Caco-2 (cell line): ENCODE measurements at places on chromosomes 7 and 10. TPM values are rescaled to one million over a fixed set of nuclear protein-coding genes. Genes with fewer than 3 reads are reported as not detected.

- DNase-seq = no peak
- no peaks in the 10 kb centered on the region for H3K4me1 ChIP-seq
- H3K4me3 ChIP-seq = no peak overlapping the region
- H3K36me3 ChIP-seq = peaks cover 3% of the 10 kb centered on the region; the same call in 1 of the 2 replicates
Measured at GRCh38 chr7:66731986-66732385, 8.5 kb upstream of the RABGEF1 start.

- H3K27me3 ChIP-seq = no peaks in the 10 kb centered on the region; the same call in 1 of the 2 replicates
- H3K27ac ChIP-seq = no peak overlapping the region
- H3K4me1 ChIP-seq = no peaks in the 10 kb centered on the region
Measured at GRCh38 chr10:126611303-126611702, 59.2 kb downstream of the C10orf90 start.

DNA sequence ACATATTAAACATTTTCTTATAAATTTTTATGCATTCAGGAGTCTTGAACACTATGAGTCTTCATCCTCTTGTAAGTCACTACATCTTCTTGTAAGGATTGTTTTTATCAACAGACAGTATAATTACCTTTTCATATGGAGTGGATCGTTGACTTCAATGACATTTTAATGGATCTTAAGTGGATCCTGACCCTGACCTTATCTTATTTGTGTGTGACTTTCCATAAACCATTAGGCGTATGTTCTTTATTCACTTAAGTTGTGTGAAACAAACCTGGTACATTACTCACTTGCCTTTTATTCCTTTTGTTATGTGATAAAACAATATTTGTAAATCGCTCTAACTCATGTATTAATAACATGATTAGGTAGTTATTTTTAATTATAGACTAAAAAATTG, 18.5 kb upstream of the SEMA3C start:
- no peak overlapping the region for H3K4me3 ChIP-seq
- no peaks in the 10 kb centered on the region for H3K36me3 ChIP-seq
- no peak for DNase-seq
- no peaks in the 10 kb centered on the region for H3K27me3 ChIP-seq

- no peak for DNase-seq
- H3K4me3 ChIP-seq = no peak overlapping the region
- H3K36me3 ChIP-seq = no peaks in the 10 kb centered on the region
Measured at GRCh38 chr10:6558759-6559461, 21.2 kb downstream of the PRKCQ start.

- no peak overlapping the region for H3K27ac ChIP-seq
- no peaks in the 10 kb centered on the region for H3K27me3 ChIP-seq
- no peaks in the 10 kb centered on the region for H3K36me3 ChIP-seq
- no peak for DNase-seq
Measured at GRCh38 chr7:40541336-40541735, 406.5 kb downstream of the SUGCT start.

GRCh38 chr7:137213744-137214143, 129.8 kb downstream of the PTN start:
- no peak overlapping the region for H3K4me3 ChIP-seq
- H3K27ac ChIP-seq = no peak overlapping the region
- no peaks in the 10 kb centered on the region for H3K27me3 ChIP-seq
- H3K36me3 ChIP-seq = no peaks in the 10 kb centered on the region

Gene AFAP1L2
- total RNA-seq = 2.3 and 2.6 TPM in 2 replicates

- H3K4me3 ChIP-seq = no peak overlapping the region
- no peaks in the 10 kb centered on the region for H3K27me3 ChIP-seq
- DNase-seq = no peak
- H3K4me1 ChIP-seq = no peaks in the 10 kb centered on the region
Measured at GRCh38 chr7:70723339-70723738, 408.6 kb upstream of the GALNT17 start.

DNA sequence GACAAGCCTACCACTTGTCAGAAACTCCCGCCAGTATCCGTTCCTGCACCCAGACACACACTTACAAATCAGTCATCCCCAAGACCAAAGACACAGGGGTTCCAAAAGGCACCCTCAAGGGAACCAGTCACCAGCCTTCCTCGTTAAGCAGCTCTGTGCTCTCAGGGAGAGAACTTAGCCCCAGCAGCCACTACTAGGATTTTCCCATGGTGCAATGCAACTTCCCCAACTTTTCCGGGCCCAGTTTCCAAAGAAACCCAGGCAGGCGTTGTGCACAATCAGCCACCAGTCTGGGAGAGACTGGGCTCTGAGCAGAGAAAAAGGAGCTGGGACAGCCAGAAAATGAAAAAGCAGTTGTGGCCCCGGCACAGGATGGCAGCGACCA, 1.2 kb downstream of the DLG5 start:
- H3K36me3 ChIP-seq = no peaks in the 10 kb centered on the region; the same call in 1 of the 2 replicates
- peak overlapping the region; percentile 93 for H3K4me3 ChIP-seq
- H3K4me1 ChIP-seq = peaks cover 28% of the 10 kb centered on the region
- DNase-seq = no peak

Gene IRF5
- total RNA-seq = 1.2 and 1.8 TPM in 2 replicates

DNA sequence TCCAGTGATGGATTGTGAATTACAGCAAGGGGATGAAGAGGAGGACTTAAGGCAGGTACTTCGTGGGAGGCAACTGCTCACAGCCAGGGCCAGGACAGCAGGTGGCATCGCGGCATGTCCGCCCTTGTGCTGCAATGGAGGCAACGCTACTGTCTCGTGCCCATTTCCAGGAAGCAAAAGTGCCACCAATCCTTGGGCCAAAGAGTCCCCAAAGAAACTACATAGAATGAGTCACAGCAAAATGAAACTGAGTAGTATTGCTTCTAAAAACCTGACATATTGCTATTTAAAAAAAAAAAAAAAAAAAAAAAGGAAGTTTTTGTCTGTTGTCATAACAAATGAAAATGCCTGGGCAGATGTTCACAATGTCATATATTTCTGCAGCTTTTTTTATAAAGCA, 46.6 kb downstream of the RSU1 start:
- no peaks in the 10 kb centered on the region for H3K27me3 ChIP-seq
- no peak overlapping the region for H3K27ac ChIP-seq
- H3K4me1 ChIP-seq = peaks cover 8% of the 10 kb centered on the region; the same call in 1 of the 2 replicates

Gene CLRN3
- 0.93 and 1.1 TPM in 2 replicates for total RNA-seq

DNA sequence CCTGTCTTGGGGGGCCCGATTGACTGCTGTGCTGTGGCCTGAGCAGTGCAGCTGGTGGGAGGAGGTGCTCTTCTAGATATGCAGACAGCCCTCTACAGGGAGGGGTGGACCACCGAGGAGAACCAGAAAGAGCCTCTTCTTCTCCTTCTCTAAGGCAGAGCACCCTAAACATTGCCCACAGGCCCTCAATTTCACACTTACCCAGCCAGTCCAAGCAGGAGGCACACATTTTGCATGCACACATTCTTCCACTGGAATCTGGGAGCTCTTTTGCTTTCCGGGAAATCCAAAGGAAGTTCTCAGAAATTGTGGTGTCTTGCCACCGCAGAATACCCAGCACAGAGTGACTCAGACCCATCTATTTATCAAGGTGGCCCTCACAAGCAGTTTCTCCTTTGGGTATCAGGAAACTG, 45.8 kb downstream of the EEPD1 start:
- 0 out of 2 replicates have a peak, but pooled peaks cover 7% of the 10 kb centered on the region for H3K4me1 ChIP-seq
- H3K27ac ChIP-seq = no peak overlapping the region
- H3K36me3 ChIP-seq = no peaks in the 10 kb centered on the region
- no peak overlapping the region for H3K4me3 ChIP-seq
- no peaks in the 10 kb centered on the region for H3K27me3 ChIP-seq

DNA sequence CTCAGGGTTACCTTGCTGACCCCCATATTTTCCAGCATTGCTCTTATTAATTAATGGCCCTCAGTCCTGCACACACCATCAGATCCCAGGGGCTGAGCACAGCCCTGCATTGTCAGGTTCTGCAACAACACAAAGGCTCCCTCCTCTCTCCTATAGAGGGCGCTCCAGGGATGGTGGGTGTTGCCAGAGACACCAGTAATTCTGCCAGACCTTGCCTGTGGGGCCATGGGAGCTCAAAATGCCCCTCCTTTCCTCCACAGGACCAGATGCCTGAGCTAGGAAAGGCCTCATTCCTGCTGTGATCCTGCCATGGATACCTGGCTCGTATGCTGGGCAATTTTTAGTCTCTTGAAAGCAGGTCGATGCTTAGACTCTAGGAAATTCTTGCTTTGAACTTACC, 42.8 kb upstream of the PRSS58 start:
- H3K27me3 ChIP-seq = no peaks in the 10 kb centered on the region; the same call in 1 of the 2 replicates
- no peak overlapping the region for H3K27ac ChIP-seq
- no peaks in the 10 kb centered on the region for H3K36me3 ChIP-seq
- H3K4me1 ChIP-seq = no peaks in the 10 kb centered on the region
- no peak for DNase-seq

Gene NPSR1
- not detected in 2 replicates for total RNA-seq

Gene FEZF1
- not detected in 2 replicates for total RNA-seq

- no peak overlapping the region for H3K4me3 ChIP-seq
- H3K27me3 ChIP-seq = no peaks in the 10 kb centered on the region
- DNase-seq = no peak
- no peak overlapping the region for H3K27ac ChIP-seq
- H3K36me3 ChIP-seq = no peaks in the 10 kb centered on the region
- H3K4me1 ChIP-seq = peaks cover 32% of the 10 kb centered on the region
Measured at GRCh38 chr7:100893318-100893895, 2.3 kb downstream of the ACHE start.

DNA sequence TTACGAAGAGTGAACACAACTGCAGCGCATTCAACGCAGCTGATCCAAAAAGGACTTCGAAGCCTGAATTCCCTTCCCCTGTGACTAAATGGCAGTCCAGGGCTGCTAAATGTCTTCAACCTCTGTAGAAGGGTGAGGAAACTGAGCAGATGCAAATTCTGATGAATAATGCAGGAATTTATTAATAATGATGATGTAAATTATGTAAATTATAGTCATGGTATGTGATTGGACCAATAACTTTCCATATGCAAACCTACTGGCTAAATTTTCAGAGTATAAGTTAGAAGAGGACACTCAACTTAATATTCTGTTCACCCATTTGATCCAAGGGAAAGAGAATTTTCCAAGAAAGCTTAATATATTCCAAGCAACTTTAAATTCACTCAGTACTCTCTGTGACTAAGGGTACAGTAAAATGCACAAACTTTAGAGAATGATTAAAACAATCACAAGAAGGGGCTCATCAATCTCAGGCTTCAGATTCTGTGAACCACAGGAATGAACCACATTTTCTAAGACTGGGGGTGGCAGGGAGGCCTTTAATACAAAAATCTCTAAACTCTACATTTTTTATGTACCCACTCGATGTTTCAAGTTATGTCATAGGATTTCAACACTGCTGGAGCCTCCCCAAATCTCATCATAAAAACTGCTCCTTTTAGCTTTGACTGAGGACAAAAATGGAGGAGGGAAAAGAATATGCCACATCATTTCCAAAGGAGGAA, 3.5 kb downstream of the FGFR2 start:
- H3K27ac ChIP-seq = no peak overlapping the region
- H3K4me3 ChIP-seq = no peak overlapping the region
- peaks cover 36% of the 10 kb centered on the region for H3K4me1 ChIP-seq
- no peaks in the 10 kb centered on the region for H3K27me3 ChIP-seq
- DNase-seq = no peak

GRCh38 chr10:93431361-93431760, 50.8 kb downstream of the MYOF start:
- peaks cover 17% of the 10 kb centered on the region for H3K4me1 ChIP-seq
- no peak for DNase-seq
- H3K27me3 ChIP-seq = no peaks in the 10 kb centered on the region
- H3K36me3 ChIP-seq = no peaks in the 10 kb centered on the region; the same call in 1 of the 2 replicates
- H3K27ac ChIP-seq = peak overlapping the region; percentile 5

GRCh38 chr10:79162861-79163665, 94.3 kb downstream of the ZMIZ1 start:
- no peaks in the 10 kb centered on the region for H3K27me3 ChIP-seq
- no peak for DNase-seq
- H3K36me3 ChIP-seq = peaks cover 3% of the 10 kb centered on the region
- H3K4me1 ChIP-seq = peaks cover 17% of the 10 kb centered on the region
- H3K27ac ChIP-seq = peak overlapping the region; percentile 25

DNA sequence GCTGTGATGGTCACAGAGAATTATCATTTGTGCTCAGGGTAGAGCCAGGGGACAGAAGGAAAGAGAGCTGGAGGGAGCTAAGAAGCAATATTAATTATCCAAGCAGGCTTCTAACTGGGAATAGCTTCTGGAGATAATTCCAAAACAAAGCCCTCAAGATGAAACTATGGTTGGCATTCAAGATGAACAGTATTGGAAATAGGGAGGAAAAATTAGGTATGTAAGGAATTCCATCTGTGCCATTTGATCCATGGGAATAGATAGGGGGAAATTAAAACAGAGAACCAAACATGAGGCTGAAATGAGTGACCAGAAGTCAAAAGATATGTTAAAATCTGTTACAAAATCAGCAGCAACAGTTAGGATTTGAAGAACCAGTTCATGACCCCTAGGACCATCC, 75.3 kb downstream of the NDUFB2 start:
- no peaks in the 10 kb centered on the region for H3K4me1 ChIP-seq
- H3K4me3 ChIP-seq = no peak overlapping the region
- H3K36me3 ChIP-seq = peaks cover 2% of the 10 kb centered on the region
- no peak overlapping the region for H3K27ac ChIP-seq
- no peak for DNase-seq

Gene TDRD1
- 0.14 TPM in 1 of 2 replicates, not detected in the other for total RNA-seq

Gene GNGT1
- total RNA-seq = 0.54 and 0.97 TPM in 2 replicates

- peaks cover 15% of the 10 kb centered on the region for H3K4me1 ChIP-seq
- H3K4me3 ChIP-seq = no peak overlapping the region
- H3K27ac ChIP-seq = no peak overlapping the region
- no peak for DNase-seq
- no peaks in the 10 kb centered on the region for H3K36me3 ChIP-seq
Measured at GRCh38 chr7:105364684-105365083, 24.0 kb downstream of the SRPK2 start.

- no peak for DNase-seq
- no peak overlapping the region for H3K4me3 ChIP-seq
- no peak overlapping the region for H3K27ac ChIP-seq
- no peaks in the 10 kb centered on the region for H3K4me1 ChIP-seq
- no peaks in the 10 kb centered on the region for H3K27me3 ChIP-seq
Measured at GRCh38 chr10:13831711-13832141, 245.0 kb downstream of the PRPF18 start.

Gene WNT8B
- total RNA-seq = 0.14 TPM in 1 of 2 replicates, not detected in the other

GRCh38 chr7:98323597-98324322, 42.3 kb downstream of the BRI3 start:
- H3K4me3 ChIP-seq = no peak overlapping the region
- no peaks in the 10 kb centered on the region for H3K27me3 ChIP-seq
- peak overlapping the region; percentile 85 for H3K27ac ChIP-seq
- H3K36me3 ChIP-seq = no peaks in the 10 kb centered on the region
- peaks cover 31% of the 10 kb centered on the region for H3K4me1 ChIP-seq

DNA sequence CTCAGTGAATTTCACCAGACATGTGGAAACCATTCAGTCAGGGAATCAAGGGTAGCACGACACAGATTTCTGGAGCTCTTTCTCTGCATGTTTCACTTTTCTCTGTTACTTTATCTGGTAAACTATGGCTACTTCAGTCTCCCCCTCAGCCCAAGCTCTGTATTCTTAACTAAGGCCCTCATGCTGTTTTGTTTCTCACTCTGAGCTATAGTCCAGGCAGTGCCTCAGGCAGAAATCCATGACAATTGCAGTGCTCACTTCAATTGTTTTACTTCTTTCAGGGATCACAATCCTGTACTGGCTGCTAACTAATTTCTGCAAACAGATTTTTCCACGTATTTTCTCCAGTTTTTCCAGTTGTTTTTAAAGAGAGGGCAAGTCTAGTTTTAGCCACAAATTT, 1599.9 kb upstream of the LRRTM3 start:
- H3K4me3 ChIP-seq = no peak overlapping the region
- H3K27ac ChIP-seq = peak overlapping the region; percentile 88
- H3K4me1 ChIP-seq = peaks cover 30% of the 10 kb centered on the region
- DNase-seq = no peak

Gene TRIL
- 0.45 and 0.51 TPM in 2 replicates for total RNA-seq

- H3K27ac ChIP-seq = no peak overlapping the region
- no peak overlapping the region for H3K4me3 ChIP-seq
- DNase-seq = no peak
- H3K4me1 ChIP-seq = no peaks in the 10 kb centered on the region
- H3K27me3 ChIP-seq = no peaks in the 10 kb centered on the region
Measured at GRCh38 chr7:120725376-120726039, 132.4 kb downstream of the TSPAN12 start.

Gene FAM131B
- total RNA-seq = 20.2 and 22.3 TPM in 2 replicates
